GM12891 (cell line): ENCODE measurements at places on chromosomes 7 and 10.

- no peak for DNase-seq
Observed at GRCh38 chr7:1858435-1859265, 188.6 kb downstream of the ELFN1 start.

DNA sequence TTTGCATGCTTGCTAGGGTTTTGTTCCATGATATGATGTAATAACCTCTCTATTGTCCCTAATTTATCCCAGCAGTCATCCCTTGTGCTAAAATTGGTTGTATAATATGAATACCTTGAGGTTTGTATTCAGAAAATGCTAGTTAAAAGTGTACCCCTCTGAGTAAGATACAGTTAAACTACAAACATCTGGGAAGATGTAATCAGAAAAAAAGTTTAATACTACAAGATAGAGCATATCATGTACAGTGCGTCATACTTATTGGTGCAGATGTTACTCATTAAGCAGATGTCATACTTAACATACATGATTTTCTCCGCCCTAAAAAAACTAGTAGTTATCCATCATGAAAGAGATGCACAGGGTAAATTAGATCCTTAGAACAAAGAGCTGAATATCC lies 336.1 kb upstream of the KCND2 start:
- no peak for DNase-seq

GRCh38 chr10:69881202-69881601 lies 79.5 kb downstream of the COL13A1 start:
- no peak for DNase-seq

DNA sequence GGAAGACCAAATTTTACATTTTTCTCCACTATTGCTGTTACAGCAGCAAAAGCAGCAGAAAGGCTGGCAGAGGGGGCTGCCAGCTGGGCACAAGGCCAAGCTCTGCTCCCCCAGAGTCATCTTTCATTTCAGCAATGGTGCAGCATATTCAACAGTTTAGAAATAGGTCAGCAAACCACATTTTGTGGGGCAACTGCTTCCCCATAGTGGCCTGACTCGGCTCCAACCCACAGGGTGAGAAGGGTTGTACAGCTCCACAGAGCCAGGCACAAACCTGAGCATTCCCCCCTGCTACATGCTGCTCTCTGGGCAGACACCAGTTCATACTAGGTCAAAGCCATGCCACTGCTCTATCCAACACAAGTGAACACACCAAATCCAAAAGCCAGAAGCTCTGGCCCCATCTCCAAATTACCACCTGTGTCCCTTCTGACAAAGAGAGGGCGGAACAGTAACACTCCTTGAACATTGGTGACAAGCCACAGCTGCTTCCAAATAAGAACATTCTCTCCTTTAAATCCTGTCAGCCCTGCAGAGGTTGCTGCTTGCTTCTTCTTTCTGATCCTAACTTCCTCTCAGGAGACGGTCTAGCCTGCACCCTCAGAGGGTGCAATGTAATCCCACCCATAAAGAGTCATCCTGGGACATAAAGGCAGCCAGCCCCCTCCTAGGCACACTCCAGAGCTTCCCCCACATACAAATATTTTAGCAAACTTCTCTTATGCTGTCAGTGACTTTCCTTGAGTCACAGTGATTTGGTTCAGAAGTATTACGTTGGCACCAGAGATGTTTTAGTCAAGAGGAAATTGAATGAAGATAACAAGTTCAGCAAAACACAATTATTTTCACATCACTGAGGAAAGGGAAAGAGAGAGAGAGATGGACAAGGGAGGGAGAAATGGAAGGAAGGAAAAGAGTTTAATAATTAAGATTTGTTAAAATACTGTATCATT lies 39.0 kb upstream of the SLIT1 start:
- DNase-seq = no peak

GRCh38 chr7:151031011-151031410 lies 2.8 kb downstream of the ABCB8 start:
- DNase-seq = no peak

- peak; percentile 20 for DNase-seq
Observed at GRCh38 chr7:127391591-127392181, 822 bp downstream of the ZNF800 start.

DNA sequence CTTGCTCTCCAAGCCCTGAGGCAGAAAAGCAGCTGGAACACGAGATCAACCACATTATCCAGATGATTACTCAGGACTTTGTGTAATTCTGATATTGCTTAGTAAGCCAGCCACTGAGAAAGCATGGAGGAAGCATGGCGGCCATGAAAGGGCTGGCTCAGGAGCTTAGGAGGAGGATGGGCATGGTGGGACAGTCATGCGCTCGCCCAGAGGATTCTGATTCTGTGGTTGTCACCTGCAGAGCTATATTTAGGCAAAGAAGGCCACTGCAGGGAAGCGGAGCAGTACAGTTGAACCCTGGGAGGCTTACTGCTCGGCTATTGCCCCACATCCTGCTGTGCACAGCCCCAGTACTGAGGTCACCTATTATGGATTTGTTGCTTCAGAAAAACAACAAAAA lies 128.8 kb upstream of the DNAJB12 start:
- DNase-seq = no peak

DNA sequence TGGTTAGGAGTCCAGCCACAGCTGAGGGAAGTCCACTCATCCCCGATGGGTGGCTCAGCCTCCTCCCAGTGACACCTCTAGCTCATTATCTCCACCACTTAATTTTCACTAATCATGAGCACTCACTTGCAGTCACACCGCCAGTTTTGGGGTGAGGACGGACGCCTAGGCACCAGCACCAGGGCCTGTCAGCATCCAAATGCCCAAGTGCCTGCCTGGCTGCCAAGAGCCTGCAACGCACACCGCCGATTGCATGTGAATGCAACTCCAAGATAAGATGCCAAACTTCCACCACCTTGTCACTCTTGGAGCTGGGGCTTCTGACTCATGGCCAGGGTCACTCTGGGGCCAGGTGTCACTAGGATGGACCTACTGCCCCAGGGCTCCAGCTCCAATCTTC lies 24.4 kb upstream of the SMARCD3 start:
- DNase-seq = no peak

DNA sequence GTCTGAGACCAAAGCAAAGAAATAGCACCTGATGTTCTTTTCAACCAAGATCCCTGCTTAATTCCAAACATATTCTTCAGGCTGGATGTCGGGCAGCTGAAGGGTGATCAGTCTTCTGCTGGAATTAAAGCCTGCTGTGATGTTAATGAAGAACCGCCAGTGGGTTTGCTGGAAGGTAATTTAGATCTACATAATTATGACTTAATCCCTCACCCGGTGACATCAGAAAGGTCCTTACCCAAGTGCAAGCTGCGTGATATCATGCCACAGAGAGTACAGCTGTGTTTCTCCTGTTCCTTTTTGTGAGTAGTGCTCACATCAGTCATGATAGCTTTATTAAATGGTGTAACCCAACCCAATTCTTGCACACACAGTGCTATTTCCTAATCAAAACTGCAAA lies 29.1 kb upstream of the LRGUK start:
- no peak for DNase-seq

GRCh38 chr10:98302741-98303365 lies 34.9 kb upstream of the LOXL4 start:
- DNase-seq = no peak

DNA sequence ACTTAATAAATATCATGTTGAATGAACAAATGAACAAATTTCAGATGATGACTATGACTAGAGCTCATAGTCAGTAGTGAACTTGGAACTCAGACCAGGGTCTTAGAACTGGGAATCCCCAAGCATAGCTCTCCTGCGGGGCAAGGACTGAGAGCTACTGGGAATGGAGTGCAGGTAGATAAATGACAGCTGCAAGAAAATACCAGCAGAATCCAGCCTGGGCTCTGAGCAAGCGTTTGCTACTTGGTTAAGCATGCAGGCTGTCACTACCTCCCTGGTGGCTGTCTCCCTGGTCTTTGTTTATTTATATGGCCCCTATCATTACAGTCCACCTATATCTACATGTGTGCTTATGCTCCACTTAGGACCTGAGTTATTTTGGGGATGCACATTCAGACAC lies 208.4 kb downstream of the POU6F2 start:
- DNase-seq = no peak

GRCh38 chr10:43361547-43362190 lies 9.8 kb upstream of the FXYD4 start:
- DNase-seq = no peak

GRCh38 chr7:77858278-77858677 lies 59.7 kb downstream of the PHTF2 start:
- DNase-seq = no peak

DNA sequence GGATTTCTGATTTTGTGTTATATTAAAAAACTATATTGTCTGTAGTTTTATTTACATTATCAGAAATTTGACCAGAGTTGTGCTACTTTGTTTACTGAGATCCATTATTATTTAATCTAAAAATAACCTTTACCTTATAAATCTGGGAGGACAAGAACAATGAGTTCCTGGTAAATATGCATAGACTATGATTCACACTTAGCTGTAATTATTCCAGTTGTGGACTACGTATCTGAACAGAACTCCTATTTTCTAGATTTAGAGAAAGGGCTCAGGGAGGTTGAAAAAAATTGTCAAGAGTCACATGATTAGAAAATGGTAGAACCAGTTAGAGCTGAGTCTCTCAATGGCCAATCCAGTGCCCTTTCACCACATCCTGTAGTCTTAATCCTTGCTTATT lies 4.2 kb upstream of the GPR158 start:
- DNase-seq = no peak
